ENCODE measurements at places on chromosomes 4 and X. TPM values are rescaled to one million over a fixed set of nuclear protein-coding genes. Genes with fewer than 3 reads are reported as not detected.

FABP2 gene
- total RNA-seq, result not detected

ASMT gene
- 0.50 TPM for total RNA-seq

- H3K27me3 ChIP-seq, result no peaks in the 10 kb centered on the region
- DNase-seq, result no peak
- no peaks in the 10 kb centered on the region for H3K36me3 ChIP-seq
- no peak overlapping the region for H3K4me3 ChIP-seq
Measured at GRCh38 chr4:24248674-24249630, 335.4 kb downstream of the DHX15 start.

GLRA2 gene
- not detected for total RNA-seq

DNA sequence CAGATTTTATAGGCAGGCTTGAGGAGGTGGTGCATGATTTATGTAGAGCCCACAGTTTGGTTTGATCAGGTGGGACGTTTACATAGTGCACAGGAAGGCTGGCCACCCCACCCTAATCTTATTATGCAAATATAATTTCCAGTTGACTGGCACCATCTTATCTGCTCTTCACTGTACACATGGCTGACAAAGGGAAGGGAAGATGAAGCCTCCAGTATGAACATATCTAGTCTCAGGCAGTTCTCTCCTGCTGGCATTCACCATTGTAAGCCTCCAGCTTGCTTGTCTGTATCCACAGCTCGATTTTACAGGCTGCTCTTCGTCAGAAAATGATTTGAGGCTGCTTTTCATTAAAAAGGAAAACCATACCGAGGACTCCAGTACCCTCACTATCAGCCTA is 278.3 kb downstream of the TECRL start:
- no peak overlapping the region for H3K27ac ChIP-seq
- H3K36me3 ChIP-seq, result no peaks in the 10 kb centered on the region
- no peak overlapping the region for H3K4me3 ChIP-seq

DNA sequence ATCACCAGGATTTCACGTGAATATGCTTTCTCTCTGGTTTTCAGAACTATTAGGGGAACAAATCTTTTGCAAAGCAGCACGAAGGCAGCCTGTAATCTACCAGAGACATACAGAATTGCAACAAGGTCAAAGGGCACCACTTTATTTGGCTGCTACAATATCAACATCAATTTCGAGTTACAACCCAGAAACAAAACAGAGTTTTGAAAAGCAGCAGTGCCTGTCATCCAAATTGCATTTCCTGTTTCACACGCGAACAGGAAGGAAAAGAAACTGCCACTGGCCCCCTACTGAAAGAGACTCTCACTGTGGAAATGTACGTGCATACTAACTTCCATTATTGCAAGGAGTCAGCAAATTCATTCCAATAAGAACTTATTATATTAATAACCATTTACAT is 17.1 kb upstream of the C1QTNF7 start:
- H3K36me3 ChIP-seq, result no peaks in the 10 kb centered on the region
- H3K27me3 ChIP-seq, result no peaks in the 10 kb centered on the region
- DNase-seq, result no peak
- H3K4me3 ChIP-seq, result no peak overlapping the region
- H3K4me1 ChIP-seq, result peaks cover 8% of the 10 kb centered on the region

DNA sequence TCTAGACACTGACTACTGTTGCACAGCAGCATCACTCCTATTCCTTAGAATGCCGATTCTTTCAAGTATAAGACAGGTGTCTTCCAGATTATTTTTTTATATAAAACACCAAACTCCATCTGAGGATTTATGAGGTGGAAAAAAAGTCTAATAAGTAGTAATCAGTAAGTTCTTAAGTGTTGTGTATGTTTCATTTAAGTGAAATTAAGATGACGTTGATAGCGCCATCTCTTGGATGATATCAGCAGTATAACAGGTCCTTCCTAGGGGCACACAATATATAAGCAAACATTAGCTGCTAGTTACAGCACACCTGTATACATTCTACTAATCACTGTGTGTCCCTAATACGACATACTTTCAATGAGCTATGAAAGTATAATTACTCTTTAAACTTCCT is 99.6 kb upstream of the STS start:
- H3K27ac ChIP-seq, result no peak overlapping the region
- H3K27me3 ChIP-seq, result no peaks in the 10 kb centered on the region
- no peak for DNase-seq
- H3K36me3 ChIP-seq, result no peaks in the 10 kb centered on the region

DNA sequence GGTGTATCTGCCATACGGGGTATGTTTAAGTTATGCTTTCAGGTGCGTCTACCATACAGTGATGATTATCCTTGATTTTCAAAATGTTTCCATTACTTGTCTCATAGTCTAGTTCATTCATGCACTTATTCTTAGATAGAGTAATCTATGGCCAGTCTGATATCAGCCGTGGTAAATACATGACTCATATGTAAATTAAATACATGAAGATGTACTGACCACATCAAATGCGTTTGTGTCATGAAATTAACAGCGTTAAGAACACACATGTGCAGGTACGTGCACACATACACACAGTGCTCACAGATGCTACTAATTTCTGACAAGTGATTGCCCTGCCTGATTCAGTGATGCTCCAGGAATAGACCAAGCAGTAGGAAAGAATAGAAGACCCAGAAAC is 75.2 kb upstream of the EXOC1L start:
- H3K4me3 ChIP-seq, result no peak overlapping the region
- H3K27ac ChIP-seq, result no peak overlapping the region
- no peaks in the 10 kb centered on the region for H3K36me3 ChIP-seq
- no peak for DNase-seq

OSTC gene
- 67.1 TPM for total RNA-seq

DNA sequence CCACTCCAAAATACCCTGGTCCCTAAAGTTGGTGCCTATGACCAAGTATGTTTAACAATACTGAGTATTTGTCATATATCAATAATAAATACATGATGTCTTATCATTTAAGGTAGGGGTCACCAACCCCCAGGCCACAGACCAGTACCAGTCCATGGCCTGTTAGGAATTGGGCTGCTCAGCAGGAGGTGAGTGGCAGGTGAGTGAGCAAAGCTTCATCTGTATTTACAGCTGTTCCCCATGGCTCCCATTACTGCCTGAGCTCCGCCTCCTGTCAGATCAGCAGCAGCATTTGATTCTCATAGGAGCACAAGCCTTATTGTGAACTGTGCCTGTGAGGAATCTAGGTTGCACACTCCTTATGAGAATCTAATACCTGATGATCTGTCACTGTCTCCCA is 126.2 kb downstream of the HNRNPD start:
- DNase-seq, result no peak
- no peaks in the 10 kb centered on the region for H3K4me1 ChIP-seq
- no peak overlapping the region for H3K27ac ChIP-seq
- H3K36me3 ChIP-seq, result no peaks in the 10 kb centered on the region

GRCh38 chr4:185590982-185591381 is 55.7 kb upstream of the PDLIM3 start:
- no peaks in the 10 kb centered on the region for H3K36me3 ChIP-seq
- DNase-seq, result peak; percentile 65
- peak overlapping the region; percentile 60 for H3K27ac ChIP-seq
- no peak overlapping the region for H3K4me3 ChIP-seq

- H3K27ac ChIP-seq, result no peak overlapping the region
- H3K27me3 ChIP-seq, result no peaks in the 10 kb centered on the region
- no peaks in the 10 kb centered on the region for H3K4me1 ChIP-seq
- H3K36me3 ChIP-seq, result no peaks in the 10 kb centered on the region
- DNase-seq, result no peak
Measured at GRCh38 chr4:22203711-22204011, 255.1 kb upstream of the KCNIP4 start.

DNA sequence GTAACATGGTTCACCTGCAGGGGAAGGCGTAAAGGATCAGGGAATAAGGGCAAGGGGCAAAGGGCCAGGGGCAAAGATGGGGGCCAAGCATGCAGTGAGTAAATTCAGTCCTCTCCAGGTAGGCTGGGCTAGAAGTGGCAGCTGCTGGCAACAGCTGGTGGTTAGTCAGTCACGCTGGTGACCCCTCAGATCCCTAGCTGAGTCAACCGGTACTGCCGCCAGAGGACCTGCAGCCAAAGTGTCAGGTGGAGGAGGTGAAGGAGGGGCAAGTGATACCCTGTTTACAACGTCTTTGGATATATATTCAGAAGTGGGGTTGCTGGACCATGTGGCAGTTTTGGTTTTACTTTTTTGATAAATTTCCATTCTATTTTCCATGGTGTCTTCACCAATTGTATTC is 24.6 kb upstream of the NAP1L2 start:
- no peak overlapping the region for H3K27ac ChIP-seq
- no peak for DNase-seq
- H3K4me1 ChIP-seq, result no peaks in the 10 kb centered on the region
- no peaks in the 10 kb centered on the region for H3K27me3 ChIP-seq
- H3K36me3 ChIP-seq, result no peaks in the 10 kb centered on the region

GRCh38 chr4:81604683-81605218 is 133.0 kb upstream of the RASGEF1B start:
- no peaks in the 10 kb centered on the region for H3K36me3 ChIP-seq
- no peaks in the 10 kb centered on the region for H3K27me3 ChIP-seq
- H3K4me3 ChIP-seq, result no peak overlapping the region
- no peak for DNase-seq
- H3K27ac ChIP-seq, result no peak overlapping the region
- peaks cover 4% of the 10 kb centered on the region for H3K4me1 ChIP-seq

DNA sequence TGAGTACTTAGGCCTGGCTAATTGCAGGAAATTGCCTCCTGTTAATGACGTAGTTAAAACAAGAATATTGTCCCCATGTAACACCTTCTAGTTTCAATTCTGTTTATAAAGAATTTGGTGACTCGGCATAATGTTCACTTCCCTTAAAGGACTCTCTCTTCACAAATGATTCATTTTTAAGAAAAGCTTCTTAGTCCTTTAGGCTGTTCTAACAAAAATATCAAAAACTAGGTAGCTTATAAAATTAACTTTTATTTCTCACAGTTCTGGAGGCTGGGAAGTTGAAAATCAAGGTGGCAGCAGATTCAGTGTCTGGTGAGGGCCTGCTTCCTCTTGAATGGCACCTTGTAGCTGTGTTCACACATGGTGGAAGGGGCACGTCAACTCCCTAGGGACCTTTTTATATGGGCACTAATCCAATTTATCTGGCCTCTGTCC is 23.8 kb downstream of the COL25A1 start:
- H3K27me3 ChIP-seq, result no peaks in the 10 kb centered on the region
- no peak overlapping the region for H3K27ac ChIP-seq

DNA sequence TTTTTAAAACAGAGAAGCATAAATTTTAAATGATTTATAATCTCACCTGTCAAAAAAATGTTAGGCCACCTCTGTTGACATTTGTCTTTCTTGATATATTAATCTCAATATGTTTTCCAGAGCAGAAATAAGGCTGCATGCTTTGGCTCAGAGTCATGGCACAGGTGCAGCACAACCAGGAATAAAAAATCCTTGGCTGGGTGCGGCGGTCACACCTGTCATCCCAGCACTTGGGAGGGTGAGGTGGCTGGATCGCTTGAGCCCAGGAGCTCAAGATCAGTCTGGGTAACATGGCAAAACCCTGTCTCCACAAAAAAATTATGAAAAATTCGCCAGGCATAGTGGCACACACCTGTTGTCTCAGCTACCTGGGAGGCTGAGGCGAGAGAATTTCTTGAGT is 18.1 kb downstream of the CPLX1 start:
- H3K36me3 ChIP-seq, result no peaks in the 10 kb centered on the region
- no peaks in the 10 kb centered on the region for H3K27me3 ChIP-seq
- no peak overlapping the region for H3K4me3 ChIP-seq

DNA sequence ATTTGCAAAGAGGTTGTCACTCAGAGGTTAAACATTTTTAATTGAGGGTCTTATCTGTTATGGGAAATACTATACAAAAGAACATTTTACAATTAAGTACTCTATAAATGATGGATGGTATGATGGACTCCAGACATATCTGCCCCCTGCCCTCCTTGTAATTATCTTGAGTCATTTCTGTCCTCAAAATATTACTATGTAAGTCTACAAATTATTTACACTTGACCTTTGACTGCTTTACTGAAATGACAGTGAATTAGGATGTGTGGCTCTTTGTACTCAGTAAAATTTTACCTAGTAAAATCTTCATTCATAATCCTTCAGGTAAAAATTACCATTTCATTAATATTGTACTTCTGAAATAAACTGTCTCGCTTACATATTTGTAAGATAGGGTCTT is 46.5 kb downstream of the USP9X start:
- no peak for DNase-seq
- no peak overlapping the region for H3K27ac ChIP-seq
- no peaks in the 10 kb centered on the region for H3K4me1 ChIP-seq
- H3K36me3 ChIP-seq, result no peaks in the 10 kb centered on the region

- no peaks in the 10 kb centered on the region for H3K4me1 ChIP-seq
- H3K36me3 ChIP-seq, result no peaks in the 10 kb centered on the region
- DNase-seq, result no peak
- H3K27me3 ChIP-seq, result no peaks in the 10 kb centered on the region
Measured at GRCh38 chr4:162912482-162912881, 254.2 kb downstream of the NAF1 start.

Measured in ovary (tissue), 10 donors.